Stimulated activated CD4-positive, alpha-beta T cell treated with anti-CD3 and anti-CD28 coated beads, Interleukin-4, amount 100 ng/mL, for 48 hours (primary cell): ENCODE measurements at places on chromosomes 7 and 10.
A peak's percentile ranks its signal among the peaks of the same experiment; 100 is the strongest.

- no peak for DNase-seq
These were observed 14.7 kb upstream of the ZNF107 start for GRCh38 chr7:64651203-64651602.

DNA sequence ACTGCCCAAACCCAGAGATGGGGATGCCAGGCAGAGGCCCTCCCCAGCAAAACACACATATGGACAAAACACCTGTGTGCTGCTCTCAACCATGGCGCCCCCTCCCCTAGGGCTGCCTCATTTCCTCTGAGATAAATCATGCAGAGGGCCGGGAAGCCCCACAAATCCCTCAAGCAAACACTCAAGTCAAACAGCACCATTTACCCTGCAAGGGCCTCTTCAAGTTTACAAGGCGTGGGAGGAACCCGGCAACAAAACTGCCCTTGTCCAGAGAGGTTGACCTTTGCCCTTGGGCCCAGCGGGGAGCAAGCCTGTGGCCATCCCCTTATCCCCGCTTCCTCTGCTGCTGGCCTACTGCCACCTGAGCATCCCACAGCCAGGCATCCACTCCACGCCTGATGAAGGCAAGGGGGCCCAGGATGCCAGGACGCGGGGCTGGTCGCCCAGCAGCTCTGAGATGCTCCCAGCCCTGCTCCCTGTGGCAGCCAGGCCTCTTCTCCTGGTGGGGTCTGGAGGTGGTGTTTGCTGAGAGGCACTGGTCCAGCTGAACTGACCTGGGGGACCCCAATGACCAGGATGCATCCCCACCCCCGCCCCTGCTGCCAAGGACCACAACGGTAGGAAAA lies 77.4 kb downstream of the DLG5 start:
- DNase-seq: no peak

DNA sequence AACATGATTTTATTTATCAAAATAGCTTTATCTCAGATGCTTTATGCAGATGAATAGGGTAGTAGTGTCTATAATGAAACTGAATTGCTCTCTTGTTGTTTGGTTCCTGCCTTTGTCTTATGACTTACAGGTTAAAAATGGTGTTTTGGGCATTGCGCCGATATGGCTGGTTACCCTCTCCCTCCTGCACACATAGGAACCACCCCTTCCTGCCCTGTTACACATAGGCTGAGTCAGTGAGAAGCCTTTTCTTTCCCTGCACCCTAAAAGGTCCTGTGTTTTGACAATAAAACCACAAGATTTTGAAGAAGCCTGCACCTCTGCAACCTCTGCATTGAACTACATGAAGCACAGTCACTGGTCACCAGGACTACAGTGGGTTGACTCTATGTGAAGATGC lies 655.8 kb upstream of the ANKRD30A start:
- DNase-seq: no peak

DNA sequence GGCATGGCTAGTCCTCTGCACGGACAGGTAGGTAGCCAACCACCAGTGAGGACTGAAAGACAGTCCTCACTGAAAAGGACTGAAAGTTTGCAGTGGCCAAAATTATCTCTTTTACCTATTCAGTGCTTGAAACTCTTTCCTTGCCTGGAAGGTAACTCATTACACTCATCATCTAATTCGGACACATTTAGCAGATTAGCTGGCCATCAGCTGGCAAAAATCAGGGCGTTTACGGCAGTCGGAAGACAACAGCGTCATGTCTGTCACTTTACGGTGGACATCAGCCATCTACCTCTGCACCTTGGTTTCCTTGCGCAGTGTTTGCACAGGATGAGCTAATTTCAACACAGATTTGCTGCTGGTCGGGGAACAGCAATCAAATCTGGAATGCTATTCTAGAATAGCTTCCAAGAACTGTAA lies 740 bp downstream of the ANXA7 start:
- peak; percentile 26 for DNase-seq

DNA sequence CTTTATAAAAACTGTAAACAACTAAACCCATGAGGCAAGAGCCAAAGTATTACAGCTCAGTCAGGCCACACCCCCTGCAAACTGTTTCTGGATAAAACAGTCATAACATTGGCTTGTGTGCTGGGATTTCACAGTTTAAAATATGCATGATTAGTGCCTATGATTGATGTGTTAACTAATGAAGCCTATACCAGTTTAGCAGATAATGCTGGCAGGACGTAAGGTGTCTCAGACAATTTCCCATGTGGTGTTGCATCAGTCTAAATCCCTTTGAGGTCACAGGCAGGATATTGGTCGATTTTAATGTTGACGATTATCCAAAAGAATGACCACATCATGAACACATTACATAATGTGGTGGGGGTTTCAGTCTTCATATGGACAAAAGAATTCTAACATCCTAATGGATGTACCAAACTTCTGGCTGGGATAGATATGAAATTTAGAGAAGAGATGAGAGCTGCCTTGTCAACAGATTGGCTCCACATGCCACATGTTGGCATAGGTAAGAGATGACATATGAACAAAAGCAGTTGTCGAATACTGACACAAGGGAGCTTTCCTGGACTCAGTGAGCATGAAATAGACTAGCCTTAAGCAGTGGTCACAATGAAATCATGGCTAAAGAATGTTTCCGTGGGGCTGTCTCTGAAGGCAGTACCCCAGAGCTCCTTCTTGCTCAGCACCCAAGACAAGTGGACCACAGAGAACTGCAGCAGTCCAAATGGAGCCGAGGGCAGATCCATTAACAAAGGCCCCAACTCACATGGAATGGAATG lies 445.6 kb downstream of the GFRA1 start:
- DNase-seq: no peak

- DNase-seq: no peak
These were observed 31.7 kb upstream of the CYP26C1 start for GRCh38 chr10:93028883-93029282.

GRCh38 chr7:112081778-112082177 lies 124.4 kb downstream of the DOCK4 start:
- no peak for DNase-seq

DNA sequence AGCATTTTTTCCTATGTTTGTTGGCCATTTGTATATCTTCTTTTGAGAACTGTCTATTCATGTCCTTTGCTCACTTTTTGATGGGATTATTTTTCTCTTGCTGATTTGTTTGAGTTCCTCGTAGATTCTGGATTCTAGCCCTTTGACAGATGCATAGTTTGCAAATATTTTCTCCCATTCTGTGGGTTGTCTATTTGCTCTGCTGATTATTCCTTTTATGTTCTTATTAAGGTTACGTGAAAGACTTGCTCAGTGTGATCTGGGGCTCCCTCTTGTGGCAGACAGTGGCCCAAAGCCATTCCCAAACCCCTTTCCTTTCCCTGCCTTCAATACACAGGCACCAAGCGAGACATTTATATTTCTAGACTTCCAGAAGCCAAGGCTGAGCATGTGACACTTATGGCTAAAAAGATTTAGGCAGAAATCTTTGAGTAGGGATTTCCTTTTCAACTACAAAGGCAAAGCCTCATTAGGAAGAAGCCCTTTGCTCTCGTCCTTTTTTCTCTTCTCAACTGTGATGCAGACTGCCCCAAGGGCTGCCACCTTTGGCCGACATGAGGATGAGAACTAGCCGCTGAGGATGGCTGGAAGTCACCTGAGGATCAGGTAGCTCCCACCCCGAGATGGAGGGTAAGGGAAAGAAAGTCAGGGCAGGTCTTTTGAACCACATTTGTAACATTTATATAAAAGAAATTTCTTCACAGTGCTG lies 23.6 kb downstream of the ST8SIA6 start:
- DNase-seq: peak; percentile 50

GRCh38 chr7:150357270-150357669 lies 11.4 kb upstream of the REPIN1 start:
- peak; percentile 48 for DNase-seq

- no peak for DNase-seq
These were observed 3.4 kb downstream of the CRPPA start for GRCh38 chr7:16417906-16418305.

- no peak for DNase-seq
These were observed 10.4 kb downstream of the ZNF3 start for GRCh38 chr7:100071018-100071723.

DNA sequence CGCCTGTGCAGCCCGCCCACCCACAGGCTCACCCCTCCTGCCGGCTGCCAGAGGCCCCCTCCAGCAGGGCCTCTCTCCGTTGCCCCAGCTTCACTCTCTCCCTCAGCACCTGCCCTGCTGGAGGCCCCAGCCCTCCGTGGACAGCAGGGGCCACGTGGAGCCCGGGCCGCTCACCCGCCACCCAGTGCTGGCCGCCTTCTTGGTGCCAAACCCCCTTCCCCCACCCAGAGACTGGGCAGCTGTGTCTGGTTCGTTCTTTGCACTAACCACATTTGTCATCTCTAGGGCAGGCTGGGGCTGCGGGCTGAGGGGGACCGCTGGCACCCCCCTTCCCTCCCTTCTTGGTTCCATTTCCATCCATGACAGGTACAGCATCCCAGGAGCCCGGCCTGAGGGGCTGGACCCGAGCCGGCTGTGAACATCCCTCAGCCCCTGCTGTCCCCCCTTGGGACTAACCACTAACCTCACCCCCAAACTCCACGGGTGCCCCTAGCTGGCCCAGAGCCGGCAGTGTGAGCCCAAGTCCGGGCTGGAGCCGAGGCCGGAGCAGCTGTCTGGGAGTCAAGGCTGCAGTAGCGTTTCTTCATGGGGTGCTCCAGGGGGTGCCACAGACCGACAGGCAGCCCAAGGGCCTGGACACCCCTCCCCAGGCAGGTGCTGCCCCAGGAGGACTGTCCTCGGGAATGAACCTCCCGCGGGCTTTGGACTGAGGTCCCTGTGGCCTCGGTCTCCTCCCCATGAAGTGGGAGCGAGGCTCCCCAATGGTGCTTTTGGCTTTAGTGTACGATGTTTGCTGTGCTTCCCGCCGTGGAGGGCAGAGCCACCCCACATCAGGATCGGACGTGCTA lies 25.5 kb upstream of the AMZ1 start:
- no peak for DNase-seq

- no peak for DNase-seq
These were observed 135.8 kb downstream of the KMT2E start for GRCh38 chr7:105149827-105150226.

DNA sequence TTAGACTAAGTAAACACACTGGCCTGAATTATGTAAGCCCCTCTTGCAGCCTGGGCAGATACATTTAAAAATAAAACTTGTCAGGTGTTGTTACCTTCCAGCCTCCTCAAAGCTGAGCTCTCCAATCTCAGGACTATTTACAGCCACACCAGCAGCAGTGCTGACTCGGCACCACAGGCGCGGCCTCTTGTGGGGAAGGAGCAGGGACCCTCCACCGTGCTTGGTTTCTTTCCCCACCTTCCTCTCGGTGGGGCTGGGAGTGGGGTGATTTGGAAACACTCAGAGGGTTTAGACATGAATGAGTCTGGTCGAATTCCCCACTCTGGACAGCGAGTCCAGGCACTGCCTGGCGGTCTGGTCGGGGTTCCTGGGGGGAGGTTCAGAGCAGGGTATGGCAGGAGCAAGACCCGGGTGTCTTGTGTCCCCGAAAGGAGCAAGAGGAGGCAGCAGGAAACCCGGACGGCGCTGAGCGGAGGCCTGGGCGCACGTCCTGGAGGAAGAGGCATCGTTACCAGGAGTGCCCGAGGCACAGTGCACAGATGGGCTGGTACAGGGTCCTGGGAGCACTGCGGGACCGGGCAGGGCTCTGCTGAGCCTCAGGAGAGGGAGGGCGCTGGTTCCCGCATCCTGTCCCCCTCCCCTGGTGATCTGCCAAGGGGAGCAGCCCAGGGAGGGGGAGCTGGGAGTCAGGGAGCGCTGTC lies 29.2 kb upstream of the CFAP46 start:
- DNase-seq: no peak
